ENCODE measurements at places on chromosomes 5 and 9. TPM values are rescaled to one million over a fixed set of nuclear protein-coding genes. Genes with fewer than 3 reads are reported as not detected.

GRCh38 chr5:103541114-103541513 is 21.5 kb downstream of the NUDT12 start:
- H3K36me3 ChIP-seq: no peaks in the 10 kb centered on the region
- H3K27ac ChIP-seq: no peak overlapping the region
- no peak overlapping the region for H3K4me3 ChIP-seq

The SHC3 gene
- total RNA-seq: 6.5 TPM

GRCh38 chr5:4989118-4989517 is 151.0 kb upstream of the ADAMTS16 start:
- H3K4me3 ChIP-seq: no peak overlapping the region
- no peaks in the 10 kb centered on the region for H3K27me3 ChIP-seq
- no peak for DNase-seq
- no peaks in the 10 kb centered on the region for H3K4me1 ChIP-seq

The UGT3A1 gene
- 0.85 TPM for total RNA-seq

The PDGFRB gene
- 23.7 TPM for total RNA-seq

DNA sequence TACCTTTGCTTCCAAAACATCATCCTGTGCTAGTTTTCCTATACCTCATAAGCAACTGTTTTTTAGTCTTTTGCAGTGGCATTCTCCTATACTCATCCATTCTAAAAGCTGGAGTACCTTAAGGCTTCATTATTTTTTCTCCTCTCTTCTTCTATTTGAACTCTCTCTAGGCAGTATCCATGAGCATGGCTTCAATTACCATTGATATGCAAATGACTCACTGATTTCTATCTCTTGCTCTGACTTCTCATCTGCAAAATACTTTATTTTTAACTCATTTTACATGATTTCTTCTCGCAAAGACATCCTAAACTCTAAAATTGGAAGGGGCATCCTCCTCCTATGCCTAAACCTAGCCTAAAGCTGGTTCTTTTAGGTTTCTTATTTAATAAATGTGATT is 365.1 kb upstream of the NUDT12 start:
- DNase-seq: no peak
- no peaks in the 10 kb centered on the region for H3K27me3 ChIP-seq
- no peak overlapping the region for H3K27ac ChIP-seq
- H3K36me3 ChIP-seq: no peaks in the 10 kb centered on the region
- no peaks in the 10 kb centered on the region for H3K4me1 ChIP-seq
